ENCODE measurements at places on chromosomes 7 and 10. TPM values are rescaled to one million over a fixed set of nuclear protein-coding genes. Genes with fewer than 3 reads are reported as not detected.

Gene ASAH2
- total RNA-seq, result 2.4 TPM

Gene CALML5
- not detected for total RNA-seq

Gene FAM25C
- not detected for total RNA-seq

Gene PKD2L1
- 0.39 TPM for total RNA-seq

Gene VAX1
- total RNA-seq, result not detected

Gene APBB1IP
- total RNA-seq, result 37.2 TPM

Gene CRYGN
- 1.5 TPM for total RNA-seq

Gene KCND2
- 2.9 TPM for total RNA-seq

Gene PDGFA
- 19.7 TPM for total RNA-seq

Gene KLLN
- total RNA-seq, result 2.2 TPM

Gene LRRN3
- 2.0 TPM for total RNA-seq

Gene PLCE1
- 5.7 TPM for total RNA-seq

Gene CDC14C
- total RNA-seq, result not detected

Gene RELN
- 1.8 TPM for total RNA-seq

Gene RET
- total RNA-seq, result 0.64 TPM

Gene PAPOLB
- 0.22 TPM for total RNA-seq

Gene C10orf105
- 0.22 TPM for total RNA-seq

Gene LGI1
- not detected for total RNA-seq

Gene MEST
- total RNA-seq, result 963 TPM

Gene UPK3B
- total RNA-seq, result 1.9 TPM

Gene RPP30
- 28.3 TPM for total RNA-seq

Gene FAM25A
- total RNA-seq, result not detected

Gene GCK
- 0.48 TPM for total RNA-seq

Gene ASB10
- total RNA-seq, result not detected

Gene SEC24C
- 65.5 TPM for total RNA-seq

Gene IDI2
- total RNA-seq, result not detected

Gene PPP1R17
- total RNA-seq, result not detected

Gene CTTNBP2
- total RNA-seq, result 6.1 TPM

Gene CYP3A4
- 0.26 TPM for total RNA-seq

Gene SLC26A5
- 0.19 TPM for total RNA-seq

Gene TEX47
- not detected for total RNA-seq

Gene LRRD1
- total RNA-seq, result not detected

Gene ACBD7
- 1.1 TPM for total RNA-seq

Gene SLC13A1
- total RNA-seq, result not detected

Gene RBP4
- 977 TPM for total RNA-seq

Gene ADK
- total RNA-seq, result 34.9 TPM

Gene NACAD
- 6.2 TPM for total RNA-seq

Gene SPDYE11
- total RNA-seq, result not detected

Gene PRSS37
- total RNA-seq, result not detected

Gene CARD11
- total RNA-seq, result 0.42 TPM

Gene RNF148
- 1.2 TPM for total RNA-seq

Gene PIP
- total RNA-seq, result not detected

Gene EBLN1
- total RNA-seq, result not detected

Gene LBX1
- 0.10 TPM for total RNA-seq

Gene ATRNL1
- total RNA-seq, result 0.74 TPM

Gene VIPR2
- total RNA-seq, result 4.6 TPM

Gene SLC26A3
- 0.45 TPM for total RNA-seq

Gene CPN1
- not detected for total RNA-seq

Gene NME8
- total RNA-seq, result 0.45 TPM

All from mesenteric fat pad (tissue), 1 donor.